ENCODE measurements at places on chromosomes 12 and 14.

DNA sequence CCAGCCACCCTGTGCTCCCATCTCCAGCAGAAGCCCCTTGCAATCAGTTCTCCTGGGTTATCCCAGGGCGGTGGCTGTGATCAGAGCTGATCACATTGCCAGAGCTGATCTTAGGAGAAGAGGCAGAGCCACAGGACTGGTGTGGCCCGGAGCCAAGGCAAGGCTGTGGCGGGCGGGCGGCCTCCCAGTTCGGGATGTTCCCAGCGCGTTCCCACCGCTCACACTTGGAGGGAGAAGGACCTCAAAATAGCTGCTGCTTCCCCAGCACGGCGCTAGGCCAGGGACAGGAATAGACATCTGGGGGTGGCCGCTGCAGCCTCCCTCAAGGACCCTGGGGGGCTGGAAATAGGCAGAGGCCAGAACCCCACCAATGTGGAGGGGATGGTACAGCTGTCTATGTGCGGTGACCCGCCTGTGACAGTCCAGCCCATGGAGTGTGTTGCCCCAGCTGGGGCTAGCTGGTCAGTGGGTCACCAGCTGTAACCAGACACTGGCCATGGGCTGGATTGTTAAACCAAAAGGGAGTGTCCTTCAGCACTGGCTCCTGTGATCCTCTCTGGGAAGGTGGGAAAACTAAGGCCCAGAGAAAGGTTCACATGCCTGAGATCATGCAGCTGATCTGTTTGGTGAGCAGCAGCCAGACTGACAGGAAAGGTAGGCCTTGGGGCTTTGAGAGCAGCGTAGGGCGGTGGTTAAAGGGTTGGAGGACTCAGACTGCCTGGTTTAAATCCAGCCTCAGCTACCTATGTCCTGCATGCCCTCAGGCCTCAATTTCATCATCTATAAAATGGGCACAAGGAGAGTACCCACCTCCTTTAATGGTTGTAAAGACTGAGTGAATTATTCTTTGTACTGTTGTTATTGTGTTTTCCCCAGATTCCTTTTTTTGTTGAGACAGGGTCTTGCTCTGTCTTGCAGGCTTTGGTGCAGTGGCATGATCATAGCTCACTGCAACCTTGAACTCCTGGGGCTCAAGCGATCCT is 8.0 kb upstream of the POP5 start:
- DNase-seq = no peak

DNA sequence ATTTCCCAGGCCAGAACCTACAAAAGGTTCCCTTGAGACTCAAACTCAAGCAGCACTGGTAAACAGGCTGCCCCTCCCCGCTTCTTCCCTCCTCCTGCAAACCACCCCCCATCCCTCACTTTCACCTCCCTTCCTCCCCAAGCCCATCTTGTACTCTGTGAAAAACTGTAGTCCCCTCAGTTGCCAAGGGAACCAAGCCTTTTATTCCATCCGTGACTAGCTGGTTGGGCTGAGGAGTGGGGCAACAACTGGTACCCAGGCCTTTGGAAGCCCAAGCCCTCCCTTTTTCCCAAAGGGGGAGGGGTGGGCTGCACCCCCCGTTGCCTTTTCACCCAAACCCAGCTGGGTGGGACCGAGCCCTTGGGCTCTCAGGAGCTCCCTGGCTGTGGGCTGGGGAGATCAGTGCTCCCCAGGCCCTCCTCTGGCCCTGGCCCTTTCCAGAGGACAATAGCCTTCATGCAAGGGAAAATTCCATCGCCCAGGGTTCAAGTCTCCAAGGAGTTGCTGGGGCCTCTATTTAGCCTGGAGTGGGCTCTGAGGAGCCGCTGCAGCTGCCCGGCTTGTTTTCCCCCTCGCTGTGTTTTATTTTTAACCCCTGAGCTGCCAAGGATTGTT is 61.9 kb downstream of the ZFP36L1 start:
- peak; percentile 27 for DNase-seq

- no peak for DNase-seq
Measured at GRCh38 chr14:71245659-71246361, 338.6 kb downstream of the PCNX1 start.

- DNase-seq = no peak
Measured at GRCh38 chr12:100964028-100964427, 169.5 kb downstream of the ANO4 start.

DNA sequence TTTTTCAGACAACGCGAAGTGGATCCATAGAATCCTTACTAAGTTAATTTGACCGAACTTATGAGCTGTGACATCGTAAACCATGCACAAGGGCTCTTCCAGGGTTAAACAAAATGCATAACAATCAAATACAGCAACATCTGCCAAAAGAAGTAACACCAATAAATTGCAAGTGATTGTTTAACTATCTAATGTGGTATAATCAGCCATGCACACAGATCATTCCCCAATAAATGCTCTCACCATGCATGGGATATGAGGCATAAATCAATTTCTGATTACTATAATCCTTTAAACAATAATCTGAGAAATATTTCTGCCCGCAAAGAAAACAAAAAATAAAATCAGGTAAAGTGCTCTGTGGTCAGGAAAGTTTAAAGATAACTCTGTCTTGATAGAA is 7.7 kb upstream of the PLEKHG7 start:
- DNase-seq = no peak

DNA sequence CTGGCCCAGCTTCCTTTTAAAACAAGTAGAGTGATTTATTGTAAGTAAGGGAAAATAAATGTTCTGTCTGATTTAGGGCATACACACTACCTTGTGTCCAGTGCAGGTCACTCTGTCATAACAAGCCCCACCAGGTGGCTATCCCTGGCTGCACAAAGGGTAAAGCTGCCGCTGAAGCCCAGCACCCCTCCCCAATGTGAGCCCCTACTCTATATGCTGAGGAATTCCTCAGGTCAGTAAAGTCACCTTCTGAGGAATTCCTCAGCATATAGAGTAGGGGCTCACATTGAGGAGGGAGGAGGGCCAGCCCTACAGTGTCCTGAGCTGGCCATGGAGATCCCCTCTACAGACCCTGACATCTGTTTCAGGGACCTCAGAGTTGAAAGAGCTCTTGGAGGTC is 67.2 kb downstream of the TBC1D30 start:
- no peak for DNase-seq

DNA sequence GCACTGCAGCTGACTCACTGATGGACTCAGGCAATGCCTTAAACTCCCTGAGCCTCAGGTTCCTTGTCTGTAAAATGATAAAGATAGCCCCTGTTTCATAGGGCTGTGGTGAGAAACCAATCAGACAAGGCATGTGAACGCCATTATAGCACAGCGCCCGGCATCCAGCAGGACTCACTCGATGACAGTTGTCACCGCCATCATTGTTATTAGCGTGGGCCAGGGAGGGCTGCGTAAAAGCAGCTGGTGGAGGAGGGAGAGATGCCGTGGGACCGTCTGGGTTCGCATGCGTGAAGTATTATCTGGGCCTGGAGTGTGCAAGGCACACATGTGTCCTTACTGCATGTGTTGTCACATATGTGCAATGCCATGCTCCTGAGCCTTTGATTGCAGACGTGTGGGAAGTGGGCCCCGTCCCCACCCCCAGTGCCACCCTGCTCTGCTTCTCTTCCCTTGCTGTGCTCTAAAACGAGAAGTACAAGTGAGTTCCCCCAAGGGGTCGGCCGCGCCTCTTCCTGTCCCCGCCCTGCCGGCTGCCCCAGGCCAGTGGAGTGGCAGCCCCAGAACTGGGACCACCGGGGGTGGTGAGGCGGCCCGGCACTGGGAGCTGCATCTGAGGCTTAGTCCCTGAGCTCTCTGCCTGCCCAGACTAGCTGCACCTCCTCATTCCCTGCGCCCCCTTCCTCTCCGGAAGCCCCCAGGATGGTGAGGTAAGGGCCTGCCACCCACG is at the start of gene PTPN6:
Gene PTPN6, plus strand, starts transcription at position 546 of the 730 bp plus-strand sequence. Its CDS starts 157 bp downstream, at position 703.
- no peak for DNase-seq

DNA sequence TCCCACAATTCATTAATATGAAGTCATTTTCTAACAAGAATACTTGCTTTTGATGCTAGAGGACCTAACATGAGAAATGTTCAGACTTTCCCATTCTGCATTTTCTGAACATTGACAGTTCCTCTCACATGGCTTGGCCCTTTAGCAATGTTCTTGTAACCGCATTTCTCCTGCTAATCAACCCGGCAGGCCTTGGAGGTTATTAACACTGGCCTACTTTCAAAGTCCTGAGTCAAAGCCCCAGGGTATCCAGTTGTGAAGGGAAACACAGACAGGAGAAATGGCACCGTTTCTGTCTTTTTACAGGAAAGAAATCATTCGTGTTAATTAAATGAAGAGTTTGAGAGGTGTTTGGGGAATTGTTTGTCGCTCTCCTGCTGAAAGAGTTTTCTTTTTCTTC is 446.5 kb upstream of the MIS18BP1 start:
- no peak for DNase-seq

GRCh38 chr14:89836830-89837469 is 117.6 kb downstream of the EFCAB11 start:
- no peak for DNase-seq

DNA sequence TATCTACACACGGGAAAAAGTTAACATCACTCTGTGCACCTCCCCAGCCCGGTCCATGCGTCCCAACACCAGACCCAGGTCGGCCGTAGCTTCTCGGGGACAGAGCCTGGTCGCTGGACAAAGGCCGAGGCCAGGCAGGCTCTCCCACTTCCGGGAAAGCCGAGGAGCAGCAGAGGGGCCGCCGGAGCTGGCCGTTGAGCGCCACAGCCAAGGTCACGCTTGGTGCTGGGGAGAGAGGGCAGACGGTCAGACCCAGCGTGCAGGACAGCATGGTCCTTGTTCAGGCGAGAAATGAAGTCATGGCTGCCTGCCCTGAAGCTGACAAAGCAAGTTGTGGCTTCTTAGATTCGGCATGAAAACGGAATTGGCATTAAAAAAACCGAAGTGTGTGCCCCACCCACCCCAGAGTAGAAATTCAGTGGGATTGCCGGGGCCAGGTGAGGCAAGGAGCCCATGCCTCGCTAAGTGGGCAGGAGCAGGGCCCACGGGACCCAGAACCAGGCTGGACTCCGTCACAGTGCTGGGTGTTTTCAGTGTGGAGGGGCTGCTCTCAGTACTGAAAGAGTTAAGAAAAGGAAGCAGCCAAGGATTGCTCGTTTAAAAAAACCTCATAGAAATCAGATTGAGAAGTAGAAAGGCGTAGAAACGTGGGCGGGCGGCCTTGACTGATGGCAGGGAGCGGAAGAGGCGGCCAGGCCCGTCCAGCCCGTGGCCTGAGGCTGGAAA is 4.3 kb downstream of the ARL6IP4 start:
- no peak for DNase-seq

- peak; percentile 76 for DNase-seq
Measured at GRCh38 chr12:120358412-120359100, 10.4 kb downstream of the MSI1 start.

DNA sequence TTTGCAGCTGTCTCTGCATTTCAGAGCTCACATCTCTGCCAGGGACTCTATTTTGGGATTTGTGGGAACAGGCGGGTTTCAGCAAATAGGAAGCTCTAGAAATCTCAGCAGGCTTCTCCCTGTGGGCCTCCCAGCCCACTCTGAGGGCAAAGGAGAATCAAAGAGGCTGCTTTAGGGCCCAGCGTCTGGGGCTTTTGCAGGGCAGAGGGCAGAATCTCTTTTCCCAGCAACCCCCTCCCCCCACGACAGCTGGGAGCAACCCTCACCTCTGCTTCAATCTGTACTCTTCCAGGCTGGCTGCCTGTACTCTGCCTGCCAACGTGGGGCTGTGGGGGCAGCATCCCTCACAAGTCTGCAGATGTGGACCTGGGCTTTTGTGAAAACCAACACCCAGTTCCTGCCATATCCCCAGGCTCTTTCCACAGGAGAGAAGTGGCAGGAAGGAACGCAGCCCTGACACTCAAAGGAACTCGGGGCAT is 529.6 kb upstream of the TBX3 start:
- DNase-seq = peak; percentile 18

- no peak for DNase-seq
Measured at GRCh38 chr12:89081719-89082369, 270.5 kb downstream of the DUSP6 start.

DNA sequence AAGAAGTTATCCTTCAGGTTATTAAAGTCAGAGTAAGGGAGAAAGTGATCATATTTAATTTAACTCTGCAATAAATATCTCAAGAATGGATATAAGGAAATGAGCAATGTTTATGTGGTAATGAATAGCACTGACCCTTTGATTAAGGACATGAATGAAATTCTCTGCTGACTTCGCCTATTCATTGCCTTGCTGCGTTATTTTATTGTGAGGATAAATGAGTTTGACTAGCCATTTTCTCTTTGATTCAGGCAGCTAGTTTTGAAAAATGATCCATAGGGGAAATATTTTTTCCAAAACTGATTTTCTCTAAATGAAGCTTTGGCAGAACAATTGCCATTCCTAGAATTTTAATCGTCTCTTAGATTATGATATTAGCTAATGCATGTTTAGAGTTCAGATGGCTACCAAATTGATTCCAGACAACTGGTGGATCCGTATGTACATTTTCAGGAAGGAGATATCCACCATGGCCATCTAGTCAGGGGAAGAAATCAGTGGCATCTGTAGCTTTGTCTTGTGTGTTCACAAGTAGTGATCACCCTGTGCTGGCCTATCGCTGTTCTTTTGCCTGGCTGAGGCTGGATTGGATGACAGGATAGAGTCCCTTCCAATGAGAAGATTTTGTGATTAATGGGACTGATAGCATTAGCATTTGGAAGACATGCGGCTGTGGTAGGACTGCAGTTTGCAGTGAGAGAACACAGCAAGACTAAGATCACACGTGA is 302.3 kb upstream of the RGS6 start:
- DNase-seq = no peak

- DNase-seq = no peak
Measured at GRCh38 chr12:64999148-64999425, 122.0 kb downstream of the WIF1 start.

DNA sequence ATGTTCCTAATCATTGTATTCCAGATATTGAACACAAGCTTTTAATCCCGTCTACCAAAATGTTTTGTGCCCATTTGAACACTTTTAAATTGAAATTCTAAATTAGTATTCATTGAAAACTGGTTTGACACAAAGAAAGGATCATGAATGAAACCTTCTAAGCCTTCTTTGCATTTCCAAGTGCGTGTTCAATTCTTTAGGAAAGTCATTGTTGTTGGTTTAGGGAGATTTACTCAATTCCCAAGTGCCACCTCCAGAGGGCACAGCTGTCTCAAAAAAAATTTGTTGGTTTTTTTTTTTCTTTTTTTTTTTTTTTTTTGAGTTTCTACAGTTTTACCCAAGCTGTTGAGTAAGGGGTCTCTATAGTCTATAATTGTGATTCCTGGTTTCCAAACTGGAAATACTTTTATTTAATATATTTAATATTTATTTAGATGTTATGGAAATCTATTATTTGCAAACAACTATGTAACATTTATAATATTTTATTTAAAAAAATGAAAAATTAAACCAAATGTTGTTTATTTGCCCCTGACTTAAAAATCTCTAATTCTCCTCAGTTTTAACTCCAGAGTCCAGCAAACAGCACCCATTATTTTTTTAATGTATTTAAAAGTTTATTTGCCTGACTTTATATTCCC is 79.9 kb downstream of the NEDD1 start:
- no peak for DNase-seq

GRCh38 chr12:121968876-121969275 is 50.5 kb downstream of the CFAP251 start:
- no peak for DNase-seq

GRCh38 chr12:120239776-120240494 is 25.6 kb downstream of the PXN start:
- no peak for DNase-seq

Data from WTC11 (cell line).